ENCODE measurements at places on chromosomes 5 and 9.
A peak's percentile ranks its signal among the peaks of the same experiment; 100 is the strongest.

DNA sequence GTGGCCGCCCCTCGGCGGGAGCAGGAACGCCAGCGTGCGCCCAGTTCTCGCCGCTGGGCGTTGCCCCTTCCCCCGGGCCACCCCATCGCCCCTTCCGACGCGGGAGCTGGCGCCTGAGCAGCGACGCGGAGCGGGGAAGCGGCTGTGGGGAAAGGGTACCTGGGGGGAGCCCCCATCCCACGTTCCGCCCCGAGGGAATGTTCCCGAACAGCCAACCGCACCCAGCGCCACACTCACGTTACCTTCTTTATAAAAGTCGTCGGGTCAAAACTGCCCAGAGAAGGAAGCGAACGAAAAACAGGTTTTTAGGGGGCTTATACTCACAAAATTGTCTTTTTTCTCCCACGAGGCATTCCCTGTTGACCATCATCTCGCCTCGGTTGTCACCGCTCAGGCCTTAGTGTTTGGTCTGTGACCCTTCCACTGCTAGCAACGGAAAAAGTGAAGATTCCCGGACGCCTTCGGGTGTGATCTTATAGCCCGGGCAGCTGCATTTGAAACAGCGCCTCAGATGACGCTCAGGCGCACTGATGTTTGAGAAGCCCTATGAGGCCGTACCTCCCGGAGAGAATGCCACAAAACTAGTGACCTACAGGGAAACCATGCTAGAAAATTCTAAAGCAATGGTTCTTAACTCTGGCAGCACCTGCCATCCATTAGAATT lies 475 bp upstream of the GOLM1 start:
- DNase-seq: peak; percentile 41

DNA sequence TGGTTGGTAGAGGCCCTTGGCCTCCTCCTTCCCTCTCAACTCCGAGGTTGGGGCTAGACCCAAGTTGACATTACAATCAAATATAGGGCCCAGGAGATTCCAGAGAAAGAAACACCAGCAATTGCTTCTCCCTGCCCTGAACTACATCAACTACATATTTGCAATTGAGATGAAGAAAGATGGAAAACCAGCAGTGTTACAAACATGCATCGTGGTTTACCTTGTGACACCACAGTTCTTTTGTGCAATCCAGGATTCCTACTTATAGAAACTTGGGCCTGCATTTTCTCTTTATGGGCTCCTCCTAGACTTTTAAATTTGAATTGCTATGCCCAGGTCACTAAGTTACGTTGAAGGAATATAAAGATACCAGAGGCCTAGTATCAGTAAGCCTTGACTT lies 126.7 kb downstream of the DCP2 start:
- DNase-seq: no peak

GRCh38 chr5:95068289-95068910 lies 216.5 kb downstream of the MCTP1 start:
- no peak for DNase-seq

DNA sequence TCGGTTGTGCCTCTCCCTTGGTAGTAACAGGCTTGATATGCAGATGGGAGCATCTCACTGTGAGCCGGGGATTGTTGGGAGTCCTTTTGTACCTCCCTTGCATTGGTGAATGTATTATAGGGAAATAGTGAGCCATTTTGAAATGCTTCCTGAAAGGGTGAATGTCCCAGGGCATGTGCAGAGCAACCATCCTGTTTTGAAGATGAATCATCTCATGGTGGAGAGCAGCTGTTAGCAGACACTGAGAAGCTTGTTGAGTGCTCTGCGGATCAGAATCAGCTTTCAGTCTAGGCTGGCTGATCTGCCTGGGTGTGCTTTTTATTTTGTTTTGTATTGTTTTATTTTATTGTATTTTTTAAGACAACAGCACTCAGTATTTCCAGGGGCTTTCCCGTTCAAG lies 29.7 kb downstream of the SLC36A1 start:
- no peak for DNase-seq

- DNase-seq: no peak
These were observed 164.7 kb downstream of the ADAMTSL1 start for GRCh38 chr9:18638371-18639249.

DNA sequence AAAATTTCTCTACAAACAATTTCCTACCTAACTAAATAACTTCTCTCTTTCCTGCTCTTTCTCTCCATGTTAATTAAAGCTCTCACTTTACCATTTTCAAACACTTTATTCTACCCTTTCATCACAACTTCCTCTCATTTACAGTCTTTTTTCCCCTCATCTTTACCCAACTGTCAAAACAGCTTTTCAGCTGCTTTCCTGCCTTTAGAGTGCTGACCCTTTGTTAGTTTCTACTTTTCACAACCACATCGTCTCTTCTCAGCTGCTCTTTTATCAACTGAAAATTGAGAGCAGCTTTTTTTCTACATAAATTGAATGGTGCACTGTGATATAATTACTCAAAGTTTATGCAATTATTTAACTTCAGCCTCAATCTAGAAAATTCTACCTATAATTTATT lies 3.1 kb upstream of the HOMER1 start:
- DNase-seq: no peak

- DNase-seq: no peak
These were observed 313.8 kb downstream of the FAM170A start for GRCh38 chr5:119943148-119943547.

- DNase-seq: no peak
These were observed 47.4 kb downstream of the NDUFS4 start for GRCh38 chr5:53607886-53608285.

GRCh38 chr9:35177520-35177919 lies 15.7 kb downstream of the UNC13B start:
- no peak for DNase-seq

GRCh38 chr9:78918976-78919375 lies 622.1 kb downstream of the PSAT1 start:
- DNase-seq: no peak

- DNase-seq: peak; percentile 59
These were observed 56.0 kb upstream of the FAM174A start for GRCh38 chr5:100479079-100479688.

GRCh38 chr5:176596689-176597416 lies 13.1 kb downstream of the GPRIN1 start:
- DNase-seq: no peak

- no peak for DNase-seq
These were observed 288.1 kb downstream of the GADD45G start for GRCh38 chr9:89892920-89893319.

DNA sequence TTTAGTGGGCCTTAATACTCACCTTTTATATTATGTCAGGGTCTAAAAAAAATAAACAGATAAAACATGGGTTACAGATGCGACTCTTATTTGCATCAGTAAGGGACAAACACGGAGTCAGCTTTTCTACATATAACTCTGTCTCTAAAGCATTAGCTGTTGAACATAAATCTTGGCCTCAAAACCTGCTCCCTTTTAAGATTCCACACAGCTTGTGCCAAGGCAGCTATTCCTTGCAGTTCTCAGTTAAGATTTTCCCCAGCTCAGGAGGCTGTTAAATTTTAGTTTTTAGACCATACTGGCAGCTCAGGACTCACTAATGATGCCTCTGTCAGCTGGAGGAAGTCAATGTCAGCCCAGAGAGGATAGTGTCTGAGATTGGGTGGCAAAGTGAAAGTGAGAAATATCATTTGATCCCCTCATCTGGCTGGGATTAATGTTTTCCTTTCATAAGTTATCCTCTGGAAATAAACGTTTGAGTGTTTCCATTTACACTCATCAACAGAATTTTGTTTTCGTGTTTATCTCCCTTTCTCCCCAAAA lies 287.5 kb downstream of the ELAVL2 start:
- DNase-seq: no peak

- DNase-seq: no peak
These were observed 42.1 kb downstream of the SEC61B start for GRCh38 chr9:99264070-99264680.

- DNase-seq: no peak
These were observed 336.3 kb downstream of the KDM4C start for GRCh38 chr9:7094052-7094451.

DNA sequence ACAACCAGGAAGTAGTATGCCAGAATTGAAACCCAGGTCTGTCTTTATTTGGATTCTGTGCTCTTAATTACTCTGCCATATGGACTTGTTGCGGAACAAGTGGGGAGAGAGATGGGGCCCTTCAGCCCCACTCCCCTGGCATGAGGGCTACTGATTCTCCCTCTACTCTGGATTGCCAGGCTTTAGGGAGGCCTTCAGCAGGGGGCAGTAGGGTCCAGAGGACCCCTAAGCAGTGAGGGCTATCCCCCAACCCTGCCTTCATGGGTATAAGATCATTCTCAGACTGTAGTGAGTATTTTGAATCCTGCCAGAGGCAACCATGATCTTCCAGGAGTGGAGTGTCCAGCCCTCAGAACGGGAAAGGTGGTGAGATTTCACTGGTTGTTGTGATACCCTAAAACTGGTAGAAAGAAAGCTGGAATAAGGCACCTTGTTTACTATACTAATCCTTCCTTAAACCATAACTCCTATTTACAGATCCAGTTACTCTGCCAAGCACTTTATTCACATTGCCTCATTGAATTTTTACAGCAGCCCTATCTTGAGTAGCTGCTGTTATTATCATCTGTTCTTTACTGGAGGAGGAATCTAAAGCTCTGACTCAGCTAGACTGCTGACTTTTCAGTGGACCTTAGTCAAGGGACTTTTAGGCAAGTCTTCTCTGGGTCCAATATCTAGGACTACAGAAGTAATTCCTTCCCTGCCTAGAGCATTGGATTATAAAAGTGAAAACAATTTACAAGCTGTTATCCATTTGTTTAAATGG lies 31.3 kb upstream of the LARP1 start:
- DNase-seq: no peak

- DNase-seq: peak; percentile 26
These were observed 1.2 kb upstream of the ADAMTS6 start for GRCh38 chr5:65482736-65483545.

GRCh38 chr9:114339130-114339908 lies 9.7 kb downstream of the ORM2 start:
- peak; percentile 26 for DNase-seq

DNA sequence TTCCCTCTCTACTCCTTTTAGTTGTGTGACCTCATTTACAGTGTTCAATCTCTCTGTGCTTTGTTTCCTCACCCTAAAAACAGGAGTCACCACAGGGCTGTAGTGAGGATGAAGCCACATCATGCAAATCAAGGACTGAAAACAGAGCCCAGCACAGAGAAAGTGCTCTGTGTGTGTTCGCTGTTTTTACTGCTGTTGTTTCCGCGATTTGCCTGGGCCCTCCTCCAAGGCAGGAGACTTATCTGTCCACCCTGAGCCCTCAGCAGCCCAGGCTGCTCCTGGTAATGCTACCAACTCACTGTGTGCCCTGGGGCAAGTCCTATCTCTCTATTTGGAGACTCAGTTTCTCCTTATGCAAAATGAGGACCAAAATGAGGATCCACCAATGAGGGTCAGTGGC lies 87.2 kb upstream of the NEURL1B start:
- DNase-seq: no peak

- DNase-seq: no peak
These were observed 116.0 kb upstream of the IRX2 start for GRCh38 chr5:2867373-2867933.

DNA sequence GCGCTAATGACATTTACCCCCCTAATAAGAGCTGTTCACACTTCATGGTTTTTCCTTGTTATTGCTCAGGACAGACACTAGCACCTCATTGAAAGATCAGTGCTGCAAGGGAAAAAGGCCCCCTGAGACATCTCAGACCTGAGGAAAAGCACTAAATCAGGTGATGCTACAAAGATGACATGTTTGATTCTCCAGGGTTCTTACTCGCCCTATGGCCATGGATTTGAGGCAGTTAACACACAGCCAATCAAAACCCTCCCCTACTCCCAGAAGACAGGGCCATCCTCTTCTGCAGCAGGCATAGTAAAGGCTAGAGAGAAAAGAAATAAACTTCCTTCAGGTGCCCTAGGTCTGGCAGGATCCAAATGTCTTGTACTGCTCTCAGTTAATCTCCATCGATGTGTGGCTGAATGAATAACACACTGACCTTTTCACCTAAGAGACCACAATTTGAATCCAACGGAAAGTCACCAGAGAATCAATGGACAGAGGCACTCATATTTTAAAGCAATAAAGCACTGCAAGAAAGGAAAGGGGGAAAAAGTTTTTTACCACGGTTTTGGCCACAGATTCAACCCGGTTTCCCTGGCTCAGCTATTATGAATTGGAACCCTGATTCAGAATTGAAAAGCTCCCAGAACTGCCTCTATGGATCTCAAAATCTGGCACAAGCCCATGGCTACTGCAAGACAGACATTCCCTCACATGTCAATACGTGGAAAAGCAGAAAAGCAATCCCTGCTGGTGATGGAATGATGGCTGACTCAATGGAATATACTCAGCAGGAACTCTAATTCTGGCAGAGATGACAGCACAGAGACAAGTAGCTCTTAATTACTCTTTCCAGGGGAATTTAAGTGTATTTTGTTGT lies 329.5 kb downstream of the BNC2 start:
- DNase-seq: no peak

GRCh38 chr5:154771383-154771901 lies 16.3 kb downstream of the LARP1 start:
- no peak for DNase-seq

DNA sequence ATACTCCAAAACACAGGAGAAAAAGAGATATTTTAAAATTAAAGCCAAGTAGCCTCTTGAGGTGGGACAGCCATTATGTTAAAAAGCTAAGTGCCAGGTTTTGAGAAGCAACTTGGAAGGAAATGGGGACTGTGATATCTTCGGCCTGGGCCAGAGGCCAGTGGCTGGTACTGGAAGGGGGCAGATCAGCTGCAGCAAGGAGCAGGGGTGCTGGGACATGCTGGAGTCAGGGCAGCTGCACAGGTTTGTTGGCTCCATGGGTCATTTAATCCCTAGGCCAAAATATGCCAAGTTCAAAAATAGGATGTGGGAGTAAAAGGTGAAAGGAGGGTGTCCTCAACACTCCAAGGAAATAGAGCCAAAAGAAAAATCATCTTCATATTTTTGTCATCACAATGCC lies 30.0 kb downstream of the ADRB2 start:
- no peak for DNase-seq

DNA sequence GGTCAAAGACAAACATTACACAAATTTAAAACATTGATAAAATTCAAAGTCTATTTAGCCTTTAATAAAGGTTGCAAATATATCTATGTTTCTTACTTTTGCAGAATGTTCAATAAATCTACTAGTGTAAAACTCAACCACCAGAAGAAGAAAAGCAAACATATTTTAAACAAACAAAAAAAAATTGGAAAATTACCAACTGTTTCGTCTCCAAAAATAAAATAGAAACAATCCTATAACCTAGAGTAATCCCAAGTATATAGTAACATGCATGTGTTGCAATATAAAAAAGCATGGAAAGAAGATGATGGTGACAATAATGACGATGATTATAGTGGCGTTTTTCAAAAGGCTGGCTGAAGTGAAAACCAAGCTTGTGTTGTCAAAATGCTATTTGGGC lies 86.0 kb upstream of the PAPPA start:
- no peak for DNase-seq

GRCh38 chr5:53024535-53024934 lies 35.4 kb downstream of the ITGA2 start:
- DNase-seq: no peak

GRCh38 chr9:124256517-124257069 lies 1.2 kb upstream of the NEK6 start:
- no peak for DNase-seq

DNA sequence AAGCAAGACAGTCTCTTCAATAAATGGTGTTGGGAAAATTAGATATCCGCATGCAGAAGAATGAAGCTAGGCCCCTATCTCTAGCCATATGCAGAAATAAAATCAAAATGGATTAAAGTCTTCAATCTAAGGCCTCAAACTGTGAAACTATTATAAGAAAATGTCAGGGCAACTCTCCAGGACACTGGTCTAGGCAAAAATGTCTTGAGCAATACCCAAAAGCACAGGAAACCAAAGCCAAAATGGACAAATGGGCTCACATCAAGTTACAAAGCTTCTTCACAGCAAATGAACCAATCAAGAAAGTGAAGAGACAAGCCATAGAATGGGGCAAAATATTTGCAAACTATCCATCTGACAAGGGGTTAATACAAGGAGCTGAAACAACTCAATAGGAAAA lies 338.8 kb downstream of the NNT start:
- no peak for DNase-seq
